Peyer's patch (tissue), 4 donors: ENCODE measurements at places on chromosomes 13 and 19. TPM values are rescaled to one million over a fixed set of nuclear protein-coding genes. Genes with fewer than 3 reads are reported as not detected.

ZNF563 gene
- 1.8 TPM for total RNA-seq

GRIK5 gene
- 0.57 TPM for total RNA-seq

GRCh38 chr13:44662515-44662914 is 86.4 kb upstream of the TSC22D1 start:
- H3K4me3 ChIP-seq: no peak overlapping the region
- no peaks in the 10 kb centered on the region for H3K27me3 ChIP-seq
- no peak for DNase-seq

DNA sequence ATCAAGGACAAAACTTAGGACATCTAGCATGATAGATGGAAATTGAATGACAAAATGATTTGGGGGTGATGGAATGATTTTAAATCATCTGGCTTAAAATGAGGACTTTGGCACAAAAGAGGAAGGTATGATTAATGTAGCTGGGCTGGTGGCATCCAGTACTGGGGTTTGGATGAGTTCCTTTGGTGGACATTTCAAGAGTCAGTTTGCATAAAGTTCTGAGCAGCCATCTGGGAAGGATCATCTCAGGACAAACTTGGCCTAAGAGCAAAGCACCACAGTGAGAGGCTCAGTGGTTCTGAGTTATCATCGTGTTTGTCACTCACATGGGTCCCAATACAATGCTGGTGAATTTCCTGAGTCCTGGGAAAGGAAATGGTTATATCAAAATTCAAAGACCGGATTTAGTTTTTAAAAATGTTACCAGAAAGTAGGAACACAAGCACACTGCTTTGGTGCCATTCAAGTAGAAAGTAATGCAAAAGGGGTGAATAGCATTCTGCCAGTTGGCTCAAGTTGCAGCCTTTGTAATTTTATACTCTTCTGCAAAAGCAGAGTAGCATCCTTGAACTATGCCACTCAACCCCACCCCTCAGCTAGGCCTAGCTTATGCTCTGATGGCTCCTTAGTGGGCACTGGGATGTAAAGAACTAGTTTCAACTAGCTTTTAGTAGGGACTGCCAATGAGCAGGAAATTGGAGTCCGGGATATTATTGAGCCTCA is 219.0 kb downstream of the COG6 start:
- no peak overlapping the region for H3K27ac ChIP-seq
- no peaks in the 10 kb centered on the region for H3K27me3 ChIP-seq
- no peaks in the 10 kb centered on the region for H3K36me3 ChIP-seq
- no peaks in the 10 kb centered on the region for H3K4me1 ChIP-seq
- DNase-seq: no peak

DNA sequence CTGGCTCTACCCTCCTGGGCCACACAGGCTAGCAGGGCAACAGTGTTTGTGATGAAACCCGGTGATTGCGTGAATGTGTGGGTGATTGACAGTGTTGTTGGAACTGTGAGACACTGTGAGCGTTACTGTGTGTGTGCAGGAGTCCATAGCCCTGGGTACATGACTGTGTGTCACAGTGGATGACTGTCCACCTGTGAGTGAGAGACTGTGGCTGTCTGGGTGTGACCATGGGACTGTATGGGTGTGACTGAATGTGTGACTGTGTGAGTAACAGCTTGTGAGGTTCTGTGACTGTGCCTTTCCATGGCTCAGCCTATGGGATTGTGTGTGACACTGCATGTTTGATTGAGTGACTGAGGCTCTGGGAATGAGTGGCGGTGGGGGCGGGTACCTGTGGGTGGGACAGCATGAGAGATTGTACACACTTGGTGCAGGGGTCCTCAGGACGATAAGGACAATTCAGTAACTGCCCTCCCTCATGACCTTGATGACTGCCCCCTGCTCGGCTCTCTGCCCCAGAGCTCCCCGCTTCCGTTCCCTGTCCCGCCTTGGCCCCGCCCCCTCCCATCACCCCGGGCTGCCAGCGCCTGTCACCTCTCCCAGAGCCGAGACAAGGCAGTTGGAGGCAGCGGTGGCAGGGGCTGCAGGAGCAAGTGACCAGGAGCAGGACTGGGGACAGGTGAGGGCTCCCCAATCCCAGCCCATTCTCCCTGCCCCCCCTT is at the start of gene GIPR:
TSS of gene GIPR (plus strand) at position 602 of the 722 bp plus-strand sequence. CDS start 1,300 bp downstream, outside the sequence.
- peak within 1 kb of the TSS; percentile 33 for H3K27ac ChIP-seq
- H3K4me3 ChIP-seq: peak within 1 kb of the TSS; percentile 30
- no peaks in the 10 kb centered on the region for H3K36me3 ChIP-seq

- H3K27me3 ChIP-seq: no peaks in the 10 kb centered on the region
- no peak overlapping the region for H3K27ac ChIP-seq
- DNase-seq: no peak
Observed at GRCh38 chr13:42649141-42649540, 75.2 kb downstream of the TNFSF11 start.

DNA sequence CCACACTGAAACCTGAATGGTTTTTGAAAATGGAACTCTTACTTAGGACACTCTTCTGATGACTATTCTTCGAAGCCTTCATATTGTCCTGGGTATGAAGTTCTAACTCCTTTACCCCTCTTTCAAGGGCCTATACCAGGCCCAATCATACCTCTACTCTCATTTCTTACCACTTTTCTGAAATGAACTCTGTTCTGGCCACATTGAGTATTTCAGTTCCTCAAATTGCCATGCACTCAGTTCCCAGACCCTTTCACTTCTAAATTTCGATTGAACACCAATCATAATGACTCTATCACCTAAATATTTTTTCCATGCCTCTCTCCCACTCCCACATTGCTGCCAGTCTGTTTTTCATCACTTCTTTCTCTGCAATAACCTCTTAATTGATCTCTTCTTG is 53.7 kb downstream of the LACC1 start:
- no peak overlapping the region for H3K4me3 ChIP-seq
- DNase-seq: no peak
- H3K27ac ChIP-seq: no peak overlapping the region
- no peaks in the 10 kb centered on the region for H3K36me3 ChIP-seq

- H3K4me1 ChIP-seq: peaks cover 9% of the 10 kb centered on the region
- peak overlapping the region; percentile 86 for H3K27ac ChIP-seq
- no peak for DNase-seq
- no peaks in the 10 kb centered on the region for H3K27me3 ChIP-seq
- no peaks in the 10 kb centered on the region for H3K36me3 ChIP-seq
Observed at GRCh38 chr19:15463861-15464371, 428 bp downstream of the RASAL3 start.

SLITRK6 gene
- total RNA-seq: 7.9 TPM

- no peaks in the 10 kb centered on the region for H3K4me1 ChIP-seq
- no peaks in the 10 kb centered on the region for H3K36me3 ChIP-seq
- peak within 1 kb of the TSS; percentile 32 for H3K4me3 ChIP-seq
Observed at GRCh38 chr19:16888629-16889365, at the start of gene F2RL3. F2RL3 (plus strand) TSS chr19:16888999; CDS start chr19:16889190, 191 bp downstream.

ADPRHL1 gene
- 5.8 TPM for total RNA-seq

DNA sequence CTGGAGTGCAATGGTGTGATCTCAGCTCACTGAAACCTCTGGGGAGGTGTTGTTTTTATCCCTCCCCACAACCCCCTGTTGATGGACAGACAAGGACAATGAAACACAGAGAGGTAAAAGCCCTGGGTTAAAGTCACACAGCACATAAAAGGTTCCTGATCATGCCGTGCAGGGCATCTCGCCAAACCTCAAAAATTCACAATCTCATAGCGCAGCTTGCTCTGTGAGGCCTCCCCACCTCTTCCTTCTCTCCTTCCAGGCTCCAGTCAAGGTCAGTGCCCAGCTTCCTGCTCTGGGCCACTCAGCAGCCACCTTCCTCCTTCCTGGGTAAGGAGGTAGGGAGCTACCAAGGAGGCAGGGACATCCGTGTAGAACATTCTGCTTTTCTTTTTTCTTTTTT is 2.3 kb downstream of the FUT2 start:
- no peaks in the 10 kb centered on the region for H3K4me1 ChIP-seq
- no peaks in the 10 kb centered on the region for H3K36me3 ChIP-seq
- DNase-seq: no peak
- H3K27me3 ChIP-seq: no peaks in the 10 kb centered on the region
- H3K4me3 ChIP-seq: no peak overlapping the region

GRCh38 chr19:7997809-7998480 is 7.5 kb downstream of the ELAVL1 start:
- peaks cover 34% of the 10 kb centered on the region for H3K4me1 ChIP-seq
- H3K27ac ChIP-seq: no peak overlapping the region
- no peaks in the 10 kb centered on the region for H3K36me3 ChIP-seq
- no peak overlapping the region for H3K4me3 ChIP-seq
- no peaks in the 10 kb centered on the region for H3K27me3 ChIP-seq

- no peak for DNase-seq
- no peaks in the 10 kb centered on the region for H3K36me3 ChIP-seq
- H3K27ac ChIP-seq: no peak overlapping the region
- H3K27me3 ChIP-seq: no peaks in the 10 kb centered on the region
- H3K4me3 ChIP-seq: peak overlapping the region; percentile 41
Observed at GRCh38 chr19:49422407-49423070, 702 bp downstream of the PTH2 start.

- no peak overlapping the region for H3K27ac ChIP-seq
- H3K27me3 ChIP-seq: peaks cover 4% of the 10 kb centered on the region
- no peaks in the 10 kb centered on the region for H3K36me3 ChIP-seq
- H3K4me1 ChIP-seq: no peaks in the 10 kb centered on the region
- peak overlapping the region; percentile 29 for H3K4me3 ChIP-seq
Observed at GRCh38 chr19:17680230-17680722, 7.9 kb downstream of the UNC13A start.

DNA sequence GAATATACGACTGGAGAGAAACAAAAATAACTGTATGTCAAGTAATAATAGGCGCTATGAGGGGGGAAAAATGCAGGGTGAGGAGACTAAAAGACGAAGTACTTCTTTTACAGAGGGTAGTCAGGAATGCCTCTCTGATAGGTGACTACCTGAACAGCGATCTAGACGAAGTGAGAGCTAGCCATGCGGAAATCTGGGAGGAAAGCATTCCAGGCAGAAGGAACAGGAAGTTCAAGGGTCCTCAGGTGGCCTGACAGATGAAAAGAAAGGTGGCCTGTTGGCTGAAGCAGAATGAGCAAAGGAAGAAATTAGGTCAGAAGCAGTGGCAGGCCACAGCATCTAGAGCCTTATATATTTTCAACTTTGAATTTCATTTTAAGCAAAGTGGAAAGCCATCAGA is 13.3 kb downstream of the ZDHHC20 start:
- no peaks in the 10 kb centered on the region for H3K27me3 ChIP-seq
- no peak overlapping the region for H3K27ac ChIP-seq
- H3K36me3 ChIP-seq: no peaks in the 10 kb centered on the region
- no peaks in the 10 kb centered on the region for H3K4me1 ChIP-seq
- H3K4me3 ChIP-seq: no peak overlapping the region

DNA sequence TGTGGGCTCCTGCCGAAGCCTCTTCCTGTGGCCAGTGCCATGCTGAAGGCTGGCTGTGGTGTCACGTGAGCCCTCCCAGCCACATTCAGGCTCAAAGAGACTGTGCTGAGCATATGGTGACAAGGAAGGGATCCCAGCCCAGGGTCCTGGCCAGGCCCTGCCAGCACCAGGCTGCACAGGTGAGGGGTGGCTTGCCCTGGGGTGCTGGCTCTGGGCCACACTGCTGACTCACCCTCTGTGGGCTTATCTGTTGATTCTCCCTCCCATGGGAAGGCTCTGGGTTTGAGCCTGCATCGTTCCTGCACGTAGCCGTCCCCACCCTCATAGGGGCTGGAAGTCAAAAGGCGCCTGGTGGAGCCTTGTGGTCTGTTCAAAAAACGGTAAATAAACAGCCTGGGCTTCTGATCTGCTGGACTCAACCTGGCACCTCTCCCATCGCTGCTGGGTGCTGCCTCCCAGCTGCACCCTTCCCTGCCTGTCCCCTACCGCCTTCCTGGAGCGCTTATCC is 31.1 kb downstream of the DNM2 start:
- H3K36me3 ChIP-seq: no peaks in the 10 kb centered on the region
- H3K27me3 ChIP-seq: no peaks in the 10 kb centered on the region
- H3K4me3 ChIP-seq: no peak overlapping the region
- peak; percentile 90 for DNase-seq
- peak overlapping the region; percentile 75 for H3K27ac ChIP-seq

- no peaks in the 10 kb centered on the region for H3K27me3 ChIP-seq
- peaks cover 12% of the 10 kb centered on the region for H3K4me1 ChIP-seq
- DNase-seq: no peak
- H3K27ac ChIP-seq: peak overlapping the region; percentile 57
- peak overlapping the region; percentile 4 for H3K4me3 ChIP-seq
- no peaks in the 10 kb centered on the region for H3K36me3 ChIP-seq
Observed at GRCh38 chr13:99282264-99283231, 24.4 kb upstream of the GPR18 start.

PSG11 gene
- not detected for total RNA-seq

DNA sequence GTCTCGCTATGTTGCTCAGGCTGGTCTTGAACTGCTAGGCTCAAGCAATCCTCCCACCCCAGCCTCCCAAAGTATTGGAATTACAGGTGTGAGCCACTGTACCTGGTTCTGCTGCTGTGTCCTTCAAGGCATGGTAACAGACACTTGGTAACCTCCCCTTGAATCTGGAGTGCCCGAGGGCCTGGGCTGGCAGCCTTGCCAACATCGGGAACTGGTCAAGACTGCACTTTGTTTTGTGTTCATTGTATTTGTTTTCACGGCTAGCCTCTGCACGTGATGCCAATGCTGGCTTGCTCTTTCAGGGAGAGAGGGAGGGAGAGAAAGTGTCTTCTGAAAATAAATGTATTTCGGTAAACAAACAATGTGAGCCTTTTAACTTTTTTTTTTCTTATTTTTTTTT is 12.0 kb downstream of the CERS4 start:
- no peaks in the 10 kb centered on the region for H3K27me3 ChIP-seq
- no peaks in the 10 kb centered on the region for H3K4me1 ChIP-seq
- H3K36me3 ChIP-seq: no peaks in the 10 kb centered on the region
- no peak overlapping the region for H3K27ac ChIP-seq

DNA sequence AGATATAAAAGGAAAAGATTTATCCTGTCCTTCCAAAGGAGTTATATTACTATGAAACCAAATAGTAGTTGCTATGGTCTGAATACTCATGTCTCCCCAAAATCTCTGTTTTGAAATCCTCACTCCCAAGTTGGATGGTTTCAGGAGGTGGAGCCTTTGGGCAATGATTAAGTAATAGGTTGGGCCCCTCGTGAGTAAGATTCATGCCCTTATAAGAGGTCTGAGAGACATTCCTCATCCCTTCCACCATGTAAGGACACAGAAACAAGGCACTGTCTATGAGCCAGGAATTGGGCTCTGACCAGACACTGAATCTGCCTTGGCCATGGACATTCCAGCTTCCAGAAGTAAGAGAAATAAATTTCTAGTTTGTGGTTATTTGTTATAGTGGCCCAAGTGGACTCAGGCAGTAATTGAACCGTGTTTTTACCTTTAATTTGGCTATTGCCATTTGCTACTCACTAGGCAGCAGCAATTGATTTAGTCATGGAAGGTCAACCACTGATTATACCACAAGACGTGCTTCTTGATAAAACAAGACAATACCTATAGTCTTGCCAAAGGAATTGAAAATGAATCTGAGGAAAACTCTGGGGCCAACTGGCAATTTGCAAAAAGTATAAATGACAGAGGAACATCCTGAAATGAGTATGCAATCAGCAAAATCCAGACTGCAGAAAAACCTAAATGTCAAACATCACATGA is 717.4 kb upstream of the SPRY2 start:
- no peak for DNase-seq
- no peaks in the 10 kb centered on the region for H3K4me1 ChIP-seq
- no peak overlapping the region for H3K4me3 ChIP-seq
- H3K27ac ChIP-seq: no peak overlapping the region
- no peaks in the 10 kb centered on the region for H3K36me3 ChIP-seq
- H3K27me3 ChIP-seq: no peaks in the 10 kb centered on the region

GRCh38 chr13:27474751-27475268 is 24.4 kb upstream of the MTIF3 start:
- H3K27ac ChIP-seq: no peak overlapping the region
- peak; percentile 26 for DNase-seq
- no peak overlapping the region for H3K4me3 ChIP-seq
- no peaks in the 10 kb centered on the region for H3K36me3 ChIP-seq
- no peaks in the 10 kb centered on the region for H3K27me3 ChIP-seq

CEACAM7 gene
- not detected for total RNA-seq

CNMD gene
- total RNA-seq: not detected
